Spleen (tissue), 13 donors: ENCODE measurements at places on chromosomes 3 and 15. TPM values are rescaled to one million over a fixed set of nuclear protein-coding genes. Genes with fewer than 3 reads are reported as not detected.

- no peak for DNase-seq
Observed at GRCh38 chr3:82610236-82610635, 848.8 kb upstream of the GBE1 start.

DNA sequence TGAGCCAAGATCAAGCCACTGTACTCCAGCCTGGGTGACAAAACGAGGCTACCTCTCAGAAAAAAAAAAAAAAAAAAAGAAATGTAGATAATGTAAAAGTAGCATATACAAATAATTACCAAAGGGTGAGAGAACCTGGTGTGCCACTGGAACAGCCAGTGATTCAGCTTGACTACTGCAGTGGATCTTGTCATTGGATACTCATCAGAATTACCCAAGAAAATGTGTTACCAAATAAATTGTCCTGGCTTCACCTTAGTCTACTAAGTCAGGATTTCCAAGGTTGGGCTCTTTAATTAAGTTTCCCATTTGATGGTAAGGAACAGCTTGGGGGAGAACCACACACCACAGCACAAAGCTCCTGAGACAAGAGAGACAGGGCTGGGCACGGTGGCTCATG lies 1.5 kb downstream of the NICN1 start:
- DNase-seq, result no peak

- no peak for DNase-seq
Observed at GRCh38 chr3:88957711-88958439, 149.5 kb upstream of the EPHA3 start.

DNA sequence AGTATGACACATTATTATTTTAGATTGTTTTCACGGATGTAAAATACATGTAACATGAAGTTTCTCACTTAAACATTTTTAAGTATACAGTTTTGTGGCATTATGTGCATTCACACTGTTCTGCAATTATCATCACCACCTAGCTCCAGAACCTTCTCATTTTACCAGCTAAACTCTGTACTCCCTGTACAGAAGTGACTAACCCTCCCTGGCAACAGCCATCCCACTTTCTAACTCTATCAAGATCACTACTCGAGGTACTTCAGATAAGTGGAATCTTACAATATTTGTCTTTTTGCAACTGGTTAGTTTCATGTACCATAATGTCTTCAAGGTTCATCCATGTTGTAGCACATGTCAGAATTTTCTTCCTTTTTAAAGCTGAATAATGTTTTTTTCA lies 116.3 kb upstream of the IGF1R start:
- no peak for DNase-seq

GRCh38 chr15:76674883-76675282 lies 230.3 kb downstream of the SCAPER start:
- DNase-seq, result no peak

DNA sequence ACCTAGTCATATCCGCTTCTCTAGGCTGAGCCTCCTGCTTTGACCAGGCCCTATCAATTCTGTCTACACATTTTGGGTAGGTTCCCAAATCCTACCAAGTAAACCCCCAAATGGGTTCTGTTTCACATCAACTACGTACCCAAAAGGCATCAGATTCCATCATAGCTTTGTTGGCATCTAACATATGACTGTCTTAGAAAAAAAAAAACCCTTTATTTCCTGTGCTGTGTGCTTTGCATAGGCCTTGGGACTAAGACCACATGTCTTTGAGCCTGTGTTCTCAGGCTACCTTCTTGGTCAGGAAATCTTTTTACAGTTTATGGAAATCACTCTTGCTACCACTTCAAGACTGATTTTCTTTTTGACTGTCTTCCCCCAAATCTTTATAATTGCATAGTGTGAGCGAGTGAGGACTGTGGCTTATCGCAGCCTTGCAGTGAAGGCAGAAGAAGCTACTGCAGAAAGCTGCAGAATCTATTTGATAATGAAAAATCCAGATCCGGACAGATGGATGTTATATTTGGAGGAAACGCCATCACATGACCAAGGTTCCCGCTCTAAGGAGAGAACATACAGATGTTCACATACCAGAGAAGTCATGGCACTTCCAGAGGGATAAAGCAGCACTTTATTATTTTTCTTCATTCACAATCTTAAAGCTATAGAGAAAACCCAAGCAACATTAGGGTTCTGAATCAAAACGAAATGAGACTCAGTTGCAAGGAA lies 111.2 kb downstream of the EOMES start:
- no peak for DNase-seq

DNA sequence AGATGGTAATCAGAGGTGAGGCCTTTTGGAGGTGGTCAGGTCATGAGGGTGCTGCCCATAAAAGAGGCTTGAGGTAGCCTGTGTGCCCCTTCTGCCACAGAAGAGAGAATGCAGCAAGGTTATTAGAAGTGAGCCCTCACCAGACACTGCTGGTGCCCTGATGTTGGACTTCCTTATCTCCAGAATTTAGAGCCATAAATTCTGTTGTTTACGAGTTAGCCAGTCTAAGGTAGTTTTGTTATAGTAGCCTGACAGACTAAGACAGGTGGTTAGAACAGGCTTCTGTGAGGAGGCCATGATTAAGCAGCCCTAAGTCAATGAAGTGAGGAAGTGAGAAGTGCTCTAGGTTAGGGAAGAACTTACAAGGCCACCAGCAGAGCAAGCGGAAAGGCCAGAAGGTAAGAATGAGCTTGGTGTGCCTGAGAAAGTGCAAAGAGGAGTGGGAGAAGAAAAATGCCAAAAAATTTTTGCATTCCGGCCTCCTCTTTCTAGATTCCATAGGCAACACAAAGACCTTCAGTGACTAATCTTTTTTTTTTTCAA lies 44.2 kb upstream of the STT3B start:
- DNase-seq, result no peak

Gene ADAMTSL3
- total RNA-seq, result 0.52 TPM

Gene AMT
- 6.4 TPM for total RNA-seq

Gene AGBL1
- total RNA-seq, result not detected
